AML-193 (cell line): ENCODE measurements at places on chromosomes 5 and 9.

GRCh38 chr9:7861086-7861485, 61.5 kb upstream of the DMAC1 start:
- no peak for DNase-seq

GRCh38 chr5:2748179-2748860, 3.2 kb downstream of the IRX2 start:
- DNase-seq = no peak

GRCh38 chr5:7080501-7080900, 315.4 kb upstream of the ADCY2 start:
- DNase-seq = no peak

DNA sequence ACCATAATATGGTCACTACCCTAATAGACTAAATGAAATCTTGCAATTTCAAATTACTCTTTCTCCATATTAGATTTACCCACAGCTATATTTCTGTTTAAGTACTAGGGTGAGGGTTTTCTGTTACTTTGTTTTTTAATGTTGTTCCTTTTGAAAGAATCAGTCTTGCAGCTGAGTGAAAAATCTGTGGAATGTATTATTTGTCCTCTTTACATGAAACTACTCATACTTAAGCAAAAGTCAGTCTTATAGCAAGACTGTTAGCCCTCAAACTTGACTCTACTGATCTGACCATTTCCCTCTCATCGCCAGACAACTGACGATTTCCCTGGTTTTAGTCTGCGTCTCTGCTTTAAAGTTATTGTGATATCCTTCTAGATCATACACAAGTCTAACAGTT, 84.0 kb downstream of the PIK3R1 start:
- no peak for DNase-seq

GRCh38 chr9:137247135-137247915, 3.8 kb upstream of the STPG3 start:
- no peak for DNase-seq
